ACHN (cell line): ENCODE measurements at places on chromosomes 6 and 20.
A peak's percentile ranks its signal among the peaks of the same experiment; 100 is the strongest.

DNA sequence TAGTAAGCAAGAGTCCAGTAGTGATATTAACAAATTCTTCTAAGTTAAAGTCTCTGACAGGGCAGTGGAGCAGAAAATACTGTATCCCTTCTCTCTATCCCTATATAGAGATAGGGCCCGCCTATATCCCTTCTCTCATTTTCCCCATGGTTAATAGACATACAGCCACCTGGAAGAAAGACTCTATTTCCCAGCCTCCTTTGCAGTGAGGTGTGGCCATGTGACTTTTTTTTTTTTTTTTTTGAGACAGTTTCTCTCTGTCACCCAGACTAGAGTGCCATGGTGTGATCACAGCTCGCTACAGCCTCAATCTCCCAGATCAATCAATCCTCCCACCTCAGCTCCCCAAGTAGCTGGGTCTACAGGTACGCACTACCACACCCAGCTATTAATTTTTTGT, 16.7 kb upstream of the CDK5RAP1 start:
- DNase-seq, result no peak

DNA sequence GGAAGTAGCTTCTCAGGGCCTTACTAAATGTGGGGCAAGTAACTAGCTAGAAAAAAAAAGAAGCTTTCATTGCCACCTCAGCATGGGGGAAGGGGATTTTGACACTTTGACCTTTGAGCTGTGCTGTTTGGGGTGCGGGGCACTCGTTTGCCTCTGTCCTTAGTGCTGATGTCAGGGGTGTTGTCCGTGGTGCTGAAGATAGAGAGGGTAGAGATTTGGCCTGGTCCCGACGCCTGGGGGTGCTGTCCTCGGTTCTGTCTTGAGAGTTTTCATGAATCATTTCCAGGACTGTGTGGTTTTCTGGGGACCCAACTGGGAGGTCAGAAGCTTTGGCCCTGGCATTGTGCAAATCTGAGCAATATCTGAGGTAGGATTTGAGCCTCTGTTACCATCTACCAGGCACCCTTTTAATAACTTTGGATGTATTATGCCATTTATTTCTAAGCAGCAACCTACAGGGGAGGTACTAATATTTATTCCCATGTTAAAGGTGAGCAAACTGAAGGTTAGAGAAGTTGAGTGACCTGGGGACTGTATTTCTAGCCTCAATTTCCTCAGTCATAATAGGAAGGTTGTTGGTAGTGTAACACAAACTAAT, 78.0 kb downstream of the DLGAP4 start:
- peak; percentile 67 for DNase-seq

- peak; percentile 69 for DNase-seq
Observed at GRCh38 chr6:168035098-168035660, 37.7 kb downstream of the KIF25 start.

GRCh38 chr6:70636596-70636995, 31.1 kb upstream of the SMAP1 start:
- no peak for DNase-seq

DNA sequence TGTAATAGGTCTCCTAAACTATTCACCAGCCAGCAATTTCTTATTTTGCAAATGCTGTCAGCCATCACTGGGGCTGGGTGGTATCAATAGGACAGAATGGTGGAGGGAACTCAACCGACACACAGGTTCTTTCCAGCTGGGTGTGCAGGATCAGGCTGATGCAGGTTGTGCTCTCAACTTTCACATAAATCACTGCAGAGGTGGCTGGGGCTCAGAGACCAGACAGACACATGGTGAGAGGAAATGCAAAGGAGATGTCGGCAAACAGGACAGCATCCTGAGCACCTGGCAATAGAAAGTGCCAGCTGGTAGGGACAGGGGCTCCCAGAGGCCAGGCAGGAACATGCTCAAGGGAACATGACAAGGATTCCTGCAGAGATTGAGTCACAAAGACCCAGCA, 254.9 kb downstream of the SOD2 start:
- DNase-seq, result no peak

- DNase-seq, result no peak
Observed at GRCh38 chr6:140370441-140370840, 996.0 kb upstream of the CITED2 start.

DNA sequence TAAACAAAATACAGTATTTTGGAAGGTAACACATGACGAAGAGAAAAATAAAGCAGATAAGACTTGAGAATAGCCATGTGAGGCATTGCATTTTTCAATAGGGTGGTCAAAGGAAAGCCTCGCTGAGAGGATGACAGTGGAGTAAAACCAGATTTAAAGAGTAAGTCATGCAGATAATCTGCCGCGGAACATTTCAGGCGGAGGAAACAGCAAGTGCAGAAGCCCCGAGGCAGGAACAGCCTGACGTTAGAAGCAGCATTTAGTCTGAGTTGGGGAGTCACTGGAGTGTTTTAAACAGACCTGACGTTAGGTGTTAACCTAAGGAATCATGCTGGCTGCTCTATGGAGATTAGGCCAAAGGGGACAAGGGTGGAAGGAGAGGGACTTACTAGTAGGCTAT, 65.0 kb upstream of the VSTM2L start:
- DNase-seq, result no peak
